GM12878 (cell line): ENCODE measurements at places on chromosomes 3 and 15. TPM values are rescaled to one million over a fixed set of nuclear protein-coding genes. Genes with fewer than 3 reads are reported as not detected.

DNA sequence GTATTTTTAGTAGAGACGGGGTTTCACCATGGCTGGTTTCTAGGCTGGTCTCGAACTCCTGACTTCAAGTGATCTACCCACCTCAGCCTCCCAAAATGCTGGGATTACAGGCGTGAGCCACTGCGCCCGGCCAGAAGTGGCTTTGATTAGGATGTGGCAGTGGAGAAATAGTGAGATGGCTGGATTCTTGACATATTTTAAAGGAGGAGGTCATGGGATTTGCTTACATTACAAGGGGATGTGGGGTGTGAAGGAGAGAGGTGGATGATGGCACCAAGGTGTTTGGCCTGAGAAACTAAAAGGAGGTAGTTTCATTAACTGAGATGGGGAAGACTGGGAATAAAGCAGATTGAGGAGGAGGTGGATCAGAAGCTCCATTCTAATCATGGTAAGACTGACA, 15.0 kb upstream of the LTF start:
- peaks cover 6% of the 10 kb centered on the region for H3K27me3 ChIP-seq
- H3K4me1 ChIP-seq: no peaks in the 10 kb centered on the region
- no peaks in the 10 kb centered on the region for H3K36me3 ChIP-seq
- DNase-seq: no peak
- H3K4me3 ChIP-seq: no peak overlapping the region

GRCh38 chr3:15434756-15435155, 7.4 kb downstream of the EAF1 start:
- H3K27me3 ChIP-seq: no peaks in the 10 kb centered on the region
- no peak overlapping the region for H3K27ac ChIP-seq
- H3K36me3 ChIP-seq: peaks cover 41% of the 10 kb centered on the region
- no peaks in the 10 kb centered on the region for H3K4me1 ChIP-seq

DNA sequence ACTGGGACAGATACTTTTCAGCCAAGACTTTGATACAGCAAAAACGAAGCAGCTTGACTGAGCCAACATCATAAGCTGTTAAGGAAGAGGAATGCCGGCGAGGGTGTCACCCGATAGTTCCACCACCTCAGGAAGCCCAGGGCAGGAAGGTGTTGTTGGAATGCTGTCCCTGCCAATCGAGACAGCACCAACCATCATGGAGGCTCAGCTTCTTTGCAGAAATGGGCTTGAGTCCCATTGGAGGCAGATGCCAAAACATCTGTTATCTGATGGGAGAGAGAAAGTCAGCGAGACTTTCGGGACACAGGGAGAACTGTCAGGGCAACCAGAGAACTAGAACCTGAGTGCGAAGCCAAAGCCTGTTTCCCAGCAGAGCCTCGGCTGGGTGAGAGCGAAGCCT, 50.7 kb downstream of the CA12 start:
- H3K36me3 ChIP-seq: no peaks in the 10 kb centered on the region
- no peaks in the 10 kb centered on the region for H3K27me3 ChIP-seq
- no peak overlapping the region for H3K27ac ChIP-seq
- no peak overlapping the region for H3K4me3 ChIP-seq
- H3K4me1 ChIP-seq: no peaks in the 10 kb centered on the region

DNA sequence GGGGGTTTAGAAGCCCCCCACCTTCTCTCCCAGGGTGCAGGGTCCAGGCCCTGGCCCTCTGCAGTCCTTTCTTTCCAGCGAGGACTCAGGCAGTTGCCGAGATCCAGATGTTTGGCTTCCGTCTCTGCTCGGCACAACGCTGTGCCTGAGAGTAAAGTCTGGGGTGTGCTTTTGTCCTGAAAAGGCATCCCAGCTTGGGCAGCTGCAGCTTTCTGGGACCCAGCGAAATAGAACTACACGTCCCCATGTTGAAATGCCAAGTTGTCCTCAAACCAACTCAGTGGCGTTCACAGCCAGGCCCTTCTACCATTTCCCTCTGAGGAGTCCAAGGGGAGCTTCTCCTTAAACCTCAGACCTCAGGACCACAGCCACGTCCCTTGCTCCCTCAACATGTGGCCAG, 23.1 kb downstream of the FGD5 start:
- H3K27ac ChIP-seq: no peak overlapping the region
- H3K27me3 ChIP-seq: peaks cover 1% of the 10 kb centered on the region
- DNase-seq: no peak
- no peak overlapping the region for H3K4me3 ChIP-seq
- H3K4me1 ChIP-seq: no peaks in the 10 kb centered on the region; the same call in 1 of the 2 replicates
- no peaks in the 10 kb centered on the region for H3K36me3 ChIP-seq

GRCh38 chr3:116148881-116149851, 296.1 kb downstream of the LSAMP start:
- no peaks in the 10 kb centered on the region for H3K27me3 ChIP-seq
- H3K27ac ChIP-seq: no peak overlapping the region
- no peak overlapping the region for H3K4me3 ChIP-seq
- no peaks in the 10 kb centered on the region for H3K4me1 ChIP-seq

DNA sequence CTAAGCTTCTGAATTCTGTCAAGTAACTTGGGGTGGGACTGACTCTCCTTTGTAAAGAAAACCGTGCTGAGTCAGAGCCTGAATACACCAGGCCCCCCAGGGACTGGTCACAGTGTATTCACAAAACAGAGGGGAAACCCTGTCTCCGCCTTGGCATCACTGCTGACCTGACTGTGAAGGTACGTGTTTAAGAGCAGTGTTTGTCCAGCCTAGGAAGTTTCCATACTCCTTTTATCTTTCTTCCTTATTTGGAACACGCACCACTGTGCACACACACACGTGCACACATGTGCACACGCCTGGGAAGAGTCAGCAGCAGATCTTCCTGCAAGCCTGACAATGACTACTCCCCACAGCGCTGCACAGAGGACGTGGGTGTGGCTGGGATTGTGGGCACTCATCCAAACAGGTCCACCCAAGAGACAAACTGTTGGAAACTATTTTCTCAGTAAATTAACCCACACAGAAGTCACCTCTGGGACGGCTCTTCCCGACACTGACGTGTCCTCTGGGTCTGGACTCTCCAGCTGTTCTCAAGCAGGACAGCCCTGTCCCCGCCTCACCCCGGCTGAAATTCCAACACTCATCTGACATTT, 87.7 kb downstream of the ATP10A start:
- peak; percentile 40 for DNase-seq
- no peak overlapping the region for H3K27ac ChIP-seq
- no peak overlapping the region for H3K4me3 ChIP-seq
- H3K4me1 ChIP-seq: no peaks in the 10 kb centered on the region
- H3K27me3 ChIP-seq: no peaks in the 10 kb centered on the region
- no peaks in the 10 kb centered on the region for H3K36me3 ChIP-seq

The SEMA5B gene
- total RNA-seq: not detected in 2 replicates

DNA sequence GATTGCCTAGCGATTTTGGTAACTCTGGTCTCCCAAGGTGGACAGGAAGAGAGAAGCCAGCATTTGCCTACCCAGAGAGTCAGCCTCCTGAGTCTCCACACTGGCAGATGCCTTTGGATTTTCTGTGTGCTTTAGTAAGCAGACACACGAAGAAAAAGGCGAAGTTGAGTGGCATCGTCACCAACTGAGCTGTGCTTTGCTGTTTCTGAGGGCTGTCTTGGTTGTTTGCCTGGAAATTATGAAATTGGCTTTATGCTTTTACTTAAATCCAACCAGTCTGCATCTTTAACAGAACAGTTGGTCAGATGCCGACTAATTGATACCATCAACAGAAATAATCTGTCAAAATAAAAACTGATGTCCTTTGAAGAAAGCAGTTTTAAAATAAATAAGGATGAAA, 56.0 kb downstream of the CACNA2D3 start:
- no peaks in the 10 kb centered on the region for H3K36me3 ChIP-seq
- H3K27ac ChIP-seq: no peak overlapping the region
- no peaks in the 10 kb centered on the region for H3K4me1 ChIP-seq
- H3K4me3 ChIP-seq: no peak overlapping the region
- H3K27me3 ChIP-seq: no peaks in the 10 kb centered on the region; the same call in 1 of the 2 replicates

- no peak overlapping the region for H3K4me3 ChIP-seq
- H3K4me1 ChIP-seq: no peaks in the 10 kb centered on the region
- H3K36me3 ChIP-seq: no peaks in the 10 kb centered on the region
Observed at GRCh38 chr3:169822983-169823382, 10.3 kb upstream of the LRRC34 start.

The GOLGA8G gene
- not detected in 2 replicates for total RNA-seq

The EBLN2 gene
- total RNA-seq: 3.8 and 4.0 TPM in 2 replicates

DNA sequence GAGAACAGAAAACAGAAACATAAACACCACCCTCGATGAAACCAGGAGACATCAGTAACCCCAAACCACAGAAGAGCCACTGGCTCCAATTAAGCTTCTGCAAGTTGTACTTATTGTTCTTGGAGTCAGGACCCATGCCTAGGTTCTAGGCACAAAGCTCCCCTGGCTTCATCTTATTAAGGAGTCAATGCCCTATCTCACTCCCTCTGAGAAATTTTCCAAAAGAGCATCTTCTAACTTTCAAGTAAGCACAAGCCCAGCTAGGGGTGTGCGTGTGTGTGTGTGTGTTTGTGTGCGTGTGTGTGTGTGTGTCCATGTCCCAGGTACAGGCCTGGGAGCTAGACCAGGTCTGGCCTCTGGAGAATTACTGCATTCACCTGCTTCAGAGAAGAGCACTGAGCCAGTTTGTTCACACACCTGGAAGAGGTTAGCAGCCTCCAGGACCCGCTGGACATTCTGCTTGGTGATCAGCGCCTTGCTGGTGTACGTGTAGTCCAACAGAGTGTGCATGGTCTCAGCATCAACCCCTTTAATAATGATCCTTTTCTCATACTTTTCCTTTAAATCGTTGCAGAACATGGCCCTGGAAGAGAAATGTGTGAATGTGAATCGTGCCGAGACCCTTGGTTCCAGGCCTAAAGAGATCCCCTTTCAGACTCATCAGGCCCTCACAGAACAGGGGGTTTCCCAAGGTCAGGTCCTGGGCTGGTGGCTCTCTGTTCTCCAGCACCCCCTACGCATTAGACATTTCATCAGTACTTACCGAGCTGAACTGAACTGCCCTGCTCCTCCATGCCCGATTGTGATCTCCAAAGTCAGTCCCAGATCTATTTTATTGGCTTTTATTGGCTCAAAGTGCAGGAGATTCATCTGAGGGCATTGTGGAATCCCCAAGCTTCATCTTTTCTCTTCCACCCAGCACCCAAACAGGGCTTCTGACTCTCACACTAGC, 27.8 kb downstream of the KLHL6 start:
- no peaks in the 10 kb centered on the region for H3K27me3 ChIP-seq
- no peak overlapping the region; the same call in 1 of the 2 replicates for H3K4me3 ChIP-seq
- H3K27ac ChIP-seq: peak overlapping the region; percentile 67
- no peaks in the 10 kb centered on the region for H3K36me3 ChIP-seq
- peaks cover 39% of the 10 kb centered on the region for H3K4me1 ChIP-seq

- no peak for DNase-seq
- H3K27ac ChIP-seq: no peak overlapping the region
- H3K36me3 ChIP-seq: no peaks in the 10 kb centered on the region
- H3K27me3 ChIP-seq: no peaks in the 10 kb centered on the region
Observed at GRCh38 chr3:109702252-109702651, 364.9 kb upstream of the DPPA4 start.

The SUSD5 gene
- 0.05 TPM in 1 of 2 replicates, not detected in the other for total RNA-seq

The CLDN11 gene
- total RNA-seq: 0.15 and 0.29 TPM in 2 replicates

The SPATA12 gene
- 0.29 and 0.38 TPM in 2 replicates for total RNA-seq

DNA sequence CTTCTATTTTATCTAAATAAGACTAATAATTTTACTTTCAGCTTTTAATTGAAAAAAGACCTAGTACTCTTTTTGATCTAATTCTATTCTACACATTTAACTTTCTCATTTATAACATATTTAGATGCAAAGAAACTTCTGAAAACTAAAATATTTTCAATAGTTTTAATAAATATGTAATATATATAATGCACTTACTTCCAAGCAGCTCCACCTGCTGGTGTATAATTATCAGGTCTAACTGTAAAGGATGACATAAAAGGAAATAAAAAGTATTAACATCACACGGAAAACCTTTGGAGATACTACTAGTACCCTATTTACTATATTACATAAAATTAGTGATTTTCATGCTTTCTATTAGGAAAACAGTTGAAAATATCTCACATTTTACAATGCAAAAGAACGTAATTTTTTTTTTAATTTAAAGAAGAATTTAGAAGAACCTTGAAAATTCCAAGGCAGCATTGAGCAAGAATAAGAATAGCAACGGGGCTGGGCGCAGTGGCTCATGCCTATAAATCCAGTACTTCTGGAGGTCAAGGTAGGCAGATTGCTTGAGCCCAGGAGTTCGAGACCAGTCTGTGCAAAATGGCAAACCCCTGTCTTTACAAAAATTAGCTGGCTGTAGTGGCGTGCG, 10.2 kb downstream of the PLSCR5 start:
- H3K27me3 ChIP-seq: no peaks in the 10 kb centered on the region; the same call in 1 of the 2 replicates
- no peak overlapping the region for H3K27ac ChIP-seq
- DNase-seq: no peak
- H3K4me1 ChIP-seq: no peaks in the 10 kb centered on the region
- H3K4me3 ChIP-seq: no peak overlapping the region
- H3K36me3 ChIP-seq: no peaks in the 10 kb centered on the region

The HRG gene
- 0.13 and 0.21 TPM in 2 replicates for total RNA-seq

The VPS8 gene
- total RNA-seq: 27.6 and 29.3 TPM in 2 replicates

DNA sequence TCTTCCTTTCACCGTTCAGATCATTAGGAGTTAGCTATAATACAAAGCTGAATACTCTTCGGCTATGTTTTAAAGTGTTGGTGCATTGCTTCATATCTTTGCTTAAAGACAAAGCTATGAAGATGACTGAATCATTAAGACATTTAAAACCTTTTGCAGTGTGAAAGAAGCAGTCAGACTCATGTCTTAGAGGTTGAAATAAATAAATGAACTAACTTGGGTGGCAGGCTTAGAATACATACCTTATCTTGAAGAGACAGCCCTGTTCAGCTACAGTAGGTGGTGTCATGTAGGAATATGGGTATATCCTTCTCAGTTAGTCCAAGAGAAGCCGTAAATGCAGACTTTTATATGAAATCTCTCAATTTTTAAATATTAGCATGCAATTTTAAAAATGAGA, 63.4 kb downstream of the OPA1 start:
- H3K4me1 ChIP-seq: no peaks in the 10 kb centered on the region
- H3K36me3 ChIP-seq: peaks cover 14% of the 10 kb centered on the region
- no peaks in the 10 kb centered on the region for H3K27me3 ChIP-seq
- H3K27ac ChIP-seq: no peak overlapping the region

The WNT5A gene
- total RNA-seq: 1.1 and 1.7 TPM in 2 replicates

DNA sequence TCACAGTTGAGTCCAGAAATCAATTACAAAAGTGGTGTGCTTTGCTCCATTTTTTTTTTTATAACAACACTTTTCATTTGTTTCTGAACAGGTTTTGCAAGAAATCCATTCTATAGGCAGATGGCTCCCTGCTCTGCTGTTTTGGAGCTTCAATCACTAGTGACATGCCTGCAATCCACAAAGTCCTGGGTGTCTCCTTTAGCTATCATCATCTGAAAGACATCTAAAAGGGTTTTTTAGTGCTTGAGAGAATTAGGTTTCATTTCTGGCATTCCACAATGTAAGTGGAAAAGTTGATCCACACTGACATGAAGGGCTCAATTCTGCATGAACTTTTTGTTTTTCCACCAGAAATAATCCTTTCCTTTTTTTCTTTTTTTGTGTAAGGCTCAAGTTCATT, 24.0 kb upstream of the MEIS2 start:
- H3K4me1 ChIP-seq: no peaks in the 10 kb centered on the region
- no peaks in the 10 kb centered on the region for H3K27me3 ChIP-seq
- DNase-seq: no peak
- no peak overlapping the region for H3K4me3 ChIP-seq
- no peaks in the 10 kb centered on the region for H3K36me3 ChIP-seq

The CDHR4 gene
- total RNA-seq: not detected in 2 replicates

- no peak overlapping the region for H3K27ac ChIP-seq
- no peak for DNase-seq
- no peaks in the 10 kb centered on the region for H3K36me3 ChIP-seq
- H3K27me3 ChIP-seq: no peaks in the 10 kb centered on the region
- H3K4me1 ChIP-seq: no peaks in the 10 kb centered on the region
Observed at GRCh38 chr3:59137415-59137814, 87.6 kb upstream of the CFAP20DC start.
